ENCODE measurements at places on chromosomes 1 and 21.

DNA sequence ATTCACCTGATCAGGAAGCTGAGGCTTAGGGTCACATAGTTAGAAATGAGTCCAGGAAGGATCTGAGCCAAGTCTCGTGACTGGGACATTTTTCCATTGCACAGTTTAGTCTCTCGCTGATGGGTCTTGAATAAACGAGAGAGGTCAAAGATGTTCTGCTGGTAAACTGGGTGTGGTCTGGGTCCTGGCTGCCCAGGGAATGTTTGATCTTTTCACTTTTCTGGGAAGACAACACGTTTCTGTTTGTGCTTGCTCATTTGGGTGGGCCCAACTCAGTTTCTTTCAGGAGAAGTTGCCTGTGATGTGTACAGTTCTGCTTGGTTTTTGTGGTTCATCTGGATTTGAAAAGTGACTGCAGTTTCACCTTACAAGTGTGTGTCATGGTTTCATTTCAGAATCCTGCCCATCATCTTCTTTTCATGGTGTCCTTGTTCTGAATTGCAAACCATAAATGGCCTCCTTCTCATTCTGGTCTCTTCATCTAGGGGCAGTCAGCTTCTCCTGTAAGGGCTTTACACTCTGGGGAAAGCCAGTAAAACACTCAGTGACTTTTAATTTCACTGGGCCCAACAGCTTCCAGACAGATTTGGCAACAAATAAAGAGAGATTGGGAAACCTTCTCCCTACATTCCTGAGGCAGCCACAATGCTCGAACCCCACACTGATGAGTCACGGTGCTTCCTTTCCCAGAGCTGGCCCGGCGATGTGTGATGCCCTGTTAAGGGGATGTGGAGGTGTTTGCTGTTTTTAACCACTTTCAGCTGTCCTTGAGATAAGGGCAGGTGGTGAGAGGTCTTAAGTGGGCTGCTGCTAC lies 7.2 kb upstream of the TACSTD2 start:
- H3K4me1 ChIP-seq, result no peaks in the 10 kb centered on the region
- no peaks in the 10 kb centered on the region for H3K27me3 ChIP-seq
- no peaks in the 10 kb centered on the region for H3K36me3 ChIP-seq
- no peak overlapping the region for H3K27ac ChIP-seq
- no peak for DNase-seq

GRCh38 chr1:17774452-17774851 lies 19.3 kb downstream of the ACTL8 start:
- H3K27ac ChIP-seq, result no peak overlapping the region
- H3K36me3 ChIP-seq, result no peaks in the 10 kb centered on the region
- no peak for DNase-seq

- no peak overlapping the region for H3K27ac ChIP-seq
- no peak for DNase-seq
- H3K4me1 ChIP-seq, result no peaks in the 10 kb centered on the region
- no peaks in the 10 kb centered on the region for H3K36me3 ChIP-seq
- no peaks in the 10 kb centered on the region for H3K27me3 ChIP-seq
Measured at GRCh38 chr1:106880226-106880625, 176.2 kb upstream of the PRMT6 start.

GRCh38 chr1:100631015-100631551 lies 88.5 kb upstream of the VCAM1 start:
- no peaks in the 10 kb centered on the region for H3K27me3 ChIP-seq
- H3K4me1 ChIP-seq, result no peaks in the 10 kb centered on the region
- H3K4me3 ChIP-seq, result no peak overlapping the region
- H3K27ac ChIP-seq, result no peak overlapping the region
- H3K36me3 ChIP-seq, result no peaks in the 10 kb centered on the region

- no peak overlapping the region for H3K4me3 ChIP-seq
- H3K36me3 ChIP-seq, result no peaks in the 10 kb centered on the region
- peaks cover 72% of the 10 kb centered on the region for H3K27me3 ChIP-seq
- no peak for DNase-seq
- H3K27ac ChIP-seq, result no peak overlapping the region
Measured at GRCh38 chr1:44408632-44409602, 3.9 kb downstream of the RNF220 start.

DNA sequence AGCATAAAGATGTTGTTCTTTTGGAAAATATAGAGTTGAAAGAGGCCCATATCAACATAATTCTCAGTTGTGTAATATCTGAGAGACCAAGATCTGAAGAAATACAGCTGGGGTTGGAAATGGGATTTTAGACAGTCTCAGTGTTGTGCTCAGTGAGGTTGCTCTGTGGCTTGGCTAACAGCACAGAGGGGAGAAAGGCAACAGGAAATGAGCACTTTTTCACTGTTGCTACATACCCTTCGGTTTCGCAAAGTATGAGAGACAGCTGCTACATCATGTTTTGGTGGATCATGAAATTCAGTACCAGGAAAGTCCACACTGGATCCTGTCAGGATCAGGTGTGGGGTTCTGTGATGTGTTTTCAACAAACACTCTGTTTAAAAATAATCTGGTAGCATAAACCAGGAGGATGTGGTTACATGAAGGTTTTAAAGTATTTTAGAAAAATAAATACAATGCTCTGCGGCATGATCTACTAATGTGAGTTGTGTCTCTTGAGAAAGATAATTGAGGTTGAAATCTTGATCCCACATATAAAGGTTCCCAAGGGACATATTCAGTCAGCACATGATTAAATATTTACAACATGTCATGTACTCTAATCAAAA lies 7.0 kb upstream of the GPR88 start:
- no peaks in the 10 kb centered on the region for H3K27me3 ChIP-seq
- peak; percentile 17 for DNase-seq
- no peak overlapping the region for H3K4me3 ChIP-seq
- no peak overlapping the region for H3K27ac ChIP-seq
- no peaks in the 10 kb centered on the region for H3K36me3 ChIP-seq

GRCh38 chr1:48619539-48619938 lies 147.5 kb upstream of the SPATA6 start:
- no peak overlapping the region for H3K27ac ChIP-seq
